Activated CD8-positive, alpha-beta memory T cell treated with anti-CD3 and anti-CD28 coated beads for 1 hour (primary cell): ENCODE measurements at places on chromosomes 4 and X.

- DNase-seq = no peak
These were observed 15.9 kb downstream of the PPARGC1A start for GRCh38 chr4:23873717-23874535.

DNA sequence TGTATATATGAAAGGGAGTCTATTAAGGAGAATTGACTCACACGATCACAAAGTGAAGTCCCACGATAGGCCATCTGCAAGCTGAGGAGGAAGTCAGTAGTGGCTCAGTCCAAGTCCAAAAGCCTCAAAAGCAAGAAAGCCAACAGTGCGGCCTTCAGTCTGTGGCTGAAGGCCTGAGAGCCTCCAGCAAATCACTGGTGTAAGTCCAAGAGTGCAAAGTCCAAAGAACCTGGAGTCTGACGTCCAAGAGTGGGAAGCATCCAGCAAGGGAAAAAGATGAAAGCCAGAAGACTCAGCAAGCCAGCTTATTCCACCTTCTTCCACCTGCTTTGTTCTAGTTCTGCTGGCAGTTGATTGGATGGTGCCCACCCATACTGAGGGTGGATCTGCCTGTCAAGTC lies 104.1 kb downstream of the IL1RAPL2 start:
- no peak for DNase-seq

GRCh38 chr4:80096175-80096850 lies 23.3 kb upstream of the ANTXR2 start:
- DNase-seq = no peak

- DNase-seq = no peak
These were observed 124.9 kb upstream of the CYSLTR1 start for GRCh38 chrX:78452356-78452755.

- no peak for DNase-seq
These were observed 167.9 kb downstream of the FBXW7 start for GRCh38 chr4:152368001-152368400.

DNA sequence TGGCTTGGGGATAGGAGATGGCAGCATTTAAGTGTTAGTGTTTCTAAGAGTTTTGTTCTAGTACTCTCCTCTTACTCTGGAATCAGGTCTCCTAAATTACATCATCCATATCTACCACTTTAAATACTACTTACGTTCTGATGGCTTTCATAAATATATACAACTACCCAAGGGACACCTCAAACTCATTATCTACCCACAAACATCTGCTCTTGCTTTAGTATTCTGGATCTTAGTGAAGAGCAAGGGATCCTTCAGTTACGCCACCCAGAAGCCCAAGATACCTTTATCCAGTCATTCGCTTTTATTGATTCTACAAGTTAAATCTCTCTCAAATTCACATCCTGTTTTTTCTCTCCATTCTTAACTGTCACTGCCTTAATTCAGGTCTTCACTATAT lies 7.0 kb downstream of the NUP54 start:
- no peak for DNase-seq

GRCh38 chrX:47581731-47582647 lies at the start of gene TIMP1:
TSS of gene TIMP1 (plus strand) at chrX:47582436. CDS start at chrX:47583416, 980 bp downstream.
- peak; percentile 55 for DNase-seq

GRCh38 chr4:124936427-124936826 lies 223.9 kb upstream of the ANKRD50 start:
- DNase-seq = no peak

- no peak for DNase-seq
These were observed 180.7 kb upstream of the PGRMC2 start for GRCh38 chr4:128468123-128468989.

DNA sequence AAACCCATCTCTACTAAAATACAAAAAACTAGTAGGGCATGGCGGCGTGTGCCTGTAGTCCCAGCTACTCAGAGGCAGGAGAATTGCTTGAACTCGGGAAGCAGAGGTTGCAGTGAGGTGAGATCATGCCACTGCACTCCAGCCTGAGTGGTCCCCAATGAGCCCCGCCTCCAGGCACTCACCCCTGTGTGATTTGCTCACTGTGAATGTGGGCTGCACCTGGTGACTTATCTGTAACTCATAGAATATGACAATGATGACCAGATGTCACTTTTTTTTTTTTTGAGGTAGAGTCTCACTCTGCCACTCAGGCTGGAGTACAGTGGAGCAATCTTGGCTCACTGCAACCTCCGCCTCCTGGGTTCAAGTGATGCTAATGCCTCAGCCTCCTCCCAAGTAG lies 49.0 kb upstream of the HOPX start:
- no peak for DNase-seq

GRCh38 chrX:38407126-38407525 lies 54.7 kb downstream of the OTC start:
- no peak for DNase-seq

DNA sequence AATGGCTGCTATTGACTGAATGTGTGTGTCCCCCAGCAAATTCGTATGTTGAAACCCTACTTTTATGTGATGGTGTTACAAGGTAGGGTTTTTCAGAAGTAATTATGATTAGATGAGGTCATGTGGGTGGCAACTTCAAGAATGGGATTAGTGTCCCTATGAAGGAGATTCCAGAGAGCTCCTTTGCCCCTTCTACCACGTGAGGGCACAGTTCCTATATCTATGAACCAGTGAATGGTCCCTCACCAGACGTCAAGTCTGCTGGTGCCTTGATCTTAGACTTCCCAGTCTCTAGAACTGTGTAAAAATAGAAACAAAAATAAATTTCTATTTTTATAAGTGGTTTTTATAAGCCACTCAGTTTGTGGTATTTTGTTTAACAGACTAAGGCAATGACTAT lies 1137.6 kb upstream of the IGFBP7 start:
- DNase-seq = no peak

- no peak for DNase-seq
These were observed 2.8 kb upstream of the SAP30 start for GRCh38 chr4:173367946-173368345.

- DNase-seq = no peak
These were observed 454 bp downstream of the BTC start for GRCh38 chr4:74793757-74794381.

GRCh38 chr4:129988957-129989356 lies 893.0 kb downstream of the C4orf33 start:
- no peak for DNase-seq

DNA sequence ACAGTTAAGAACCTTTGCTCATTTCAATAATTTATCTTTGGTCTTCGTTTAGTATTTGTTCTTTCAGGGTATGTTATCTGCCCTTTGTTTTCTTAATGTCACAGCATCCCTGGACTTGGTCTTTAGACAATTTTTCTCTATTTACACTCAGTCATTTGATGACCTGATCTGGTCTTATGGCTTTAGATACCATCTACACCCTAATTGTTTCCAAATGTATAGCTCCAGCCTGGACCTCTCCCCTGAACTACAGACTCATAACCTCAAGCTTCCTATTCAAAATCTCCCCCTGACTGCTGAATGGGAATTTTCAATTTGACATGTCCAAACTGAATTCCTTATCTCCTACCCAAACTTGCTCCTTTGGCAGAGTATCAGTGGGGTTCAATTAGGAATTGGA lies 3.7 kb upstream of the SUPT20HL2 start:
- DNase-seq = no peak

- no peak for DNase-seq
These were observed 113.2 kb upstream of the RBPJ start for GRCh38 chr4:26207631-26208030.

DNA sequence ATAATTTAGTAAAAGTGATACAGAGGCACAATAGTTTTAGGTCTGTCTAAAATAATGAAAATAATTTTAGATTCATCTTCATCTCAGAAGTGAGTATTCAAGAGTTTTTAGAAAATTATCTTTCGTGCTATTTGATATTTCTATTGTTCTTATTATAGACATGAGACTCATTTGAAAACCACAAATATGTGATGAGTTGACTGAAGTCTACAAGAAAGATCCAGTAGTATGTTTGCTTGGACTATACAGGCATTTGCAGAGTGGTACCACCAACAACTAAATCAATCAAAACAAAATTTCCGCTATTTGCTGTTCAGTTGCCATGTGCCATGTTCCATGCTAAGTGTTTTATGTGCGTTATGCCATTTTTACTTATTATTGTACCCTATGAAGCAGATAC lies 1318.5 kb downstream of the STIM2 start:
- no peak for DNase-seq

DNA sequence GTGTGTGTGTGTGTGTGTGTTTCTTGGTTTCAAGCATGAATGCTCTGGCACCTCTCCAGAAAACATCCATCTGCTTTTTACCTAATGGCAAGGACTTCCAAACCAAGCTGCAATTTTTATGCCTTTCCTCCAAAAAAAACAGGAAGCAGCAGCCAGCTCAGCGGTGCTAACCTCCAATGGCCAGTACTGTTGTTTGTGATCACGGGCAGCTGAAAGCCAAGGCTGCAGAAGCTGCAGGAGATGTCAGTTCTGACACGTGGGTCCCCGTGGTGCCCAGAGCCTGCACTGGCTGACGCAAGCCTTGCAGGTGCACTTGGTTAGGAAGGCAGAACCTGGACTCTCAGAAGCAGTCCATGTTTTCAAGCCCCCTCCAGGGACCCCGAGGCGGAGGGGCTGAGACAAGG lies 313.6 kb upstream of the DDX53 start:
- DNase-seq = no peak

GRCh38 chrX:42948723-42949657 lies 171.0 kb upstream of the PPP1R2C start:
- no peak for DNase-seq

DNA sequence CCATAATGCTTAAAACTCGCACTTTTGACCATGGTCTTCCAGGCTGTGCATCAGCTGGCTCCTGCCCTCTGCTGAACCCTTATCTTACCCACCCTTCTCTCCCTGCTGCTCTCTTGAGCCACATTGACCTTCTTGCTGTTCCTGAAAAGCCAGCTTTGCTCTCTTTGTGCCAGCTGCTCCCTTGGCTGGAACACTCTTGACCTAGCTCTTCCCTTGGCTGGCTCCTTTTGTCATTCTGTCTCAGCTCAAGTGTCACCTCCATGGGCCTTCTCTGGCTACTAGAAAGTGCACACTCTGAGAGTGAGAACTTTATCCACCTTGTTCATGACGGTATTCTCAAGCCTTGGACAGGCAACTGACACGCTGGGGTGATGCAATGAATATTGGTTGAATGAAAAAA lies 112.1 kb downstream of the MGST2 start:
- no peak for DNase-seq

DNA sequence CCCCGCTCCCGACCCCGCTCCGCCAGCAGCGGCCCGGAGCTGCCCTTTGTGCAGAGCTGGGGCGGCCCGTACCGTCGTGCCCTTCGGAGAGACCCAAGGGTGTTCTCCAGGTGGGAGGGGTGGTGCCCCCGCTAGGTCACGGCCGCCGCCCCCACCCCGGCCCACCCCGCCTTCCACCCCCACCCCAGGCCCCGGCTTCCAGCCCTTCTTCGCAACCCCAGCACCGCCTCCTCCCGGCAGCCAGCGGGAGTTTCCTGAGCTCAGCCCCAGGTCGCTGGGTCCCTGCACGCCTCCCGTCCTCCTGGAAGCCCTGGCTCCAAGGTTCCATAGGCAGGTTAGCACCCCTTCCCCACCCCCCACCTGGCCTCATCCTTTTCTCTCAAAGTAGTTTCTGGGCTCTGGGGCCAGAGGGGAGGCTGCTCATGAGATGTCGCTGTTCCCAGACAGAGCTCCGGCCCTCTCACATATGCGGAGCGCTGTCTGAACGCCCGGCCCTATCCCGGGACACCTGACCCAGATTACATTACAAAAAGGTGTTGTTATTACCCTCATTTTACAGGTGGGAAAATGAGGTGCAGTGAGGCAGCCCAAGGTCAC lies 25.2 kb upstream of the FGFR3 start:
- no peak for DNase-seq

DNA sequence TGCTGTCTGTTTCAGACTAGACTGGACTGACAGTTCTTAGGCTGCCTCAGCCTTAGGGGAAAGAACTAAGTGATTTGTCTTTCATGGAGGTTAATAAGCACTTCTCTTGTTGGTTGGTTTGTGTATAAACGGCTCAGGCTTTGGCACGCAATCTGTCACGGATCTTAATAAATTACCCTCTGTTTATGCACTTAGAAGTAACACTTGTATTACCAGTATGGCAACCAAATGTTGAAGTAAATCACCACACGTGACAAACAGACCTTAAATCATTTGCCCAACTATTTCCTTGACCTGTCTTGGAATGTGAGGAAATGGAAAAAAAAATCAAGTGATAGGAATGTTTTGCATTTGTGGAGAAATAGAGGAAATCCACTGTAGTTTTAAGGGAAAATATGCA lies 69.9 kb downstream of the TEX13A start:
- no peak for DNase-seq

- no peak for DNase-seq
These were observed 183.3 kb downstream of the ZIC3 start for GRCh38 chrX:137749246-137749645.

GRCh38 chr4:182255441-182256190 lies 12.4 kb downstream of the TENM3 start:
- DNase-seq = no peak

GRCh38 chrX:47574076-47574546 lies 8.1 kb upstream of the TIMP1 start:
- no peak for DNase-seq

- DNase-seq = no peak
These were observed 30.9 kb upstream of the TENM3 start for GRCh38 chr4:182212211-182212761.

GRCh38 chrX:23978491-23978890 lies 48.5 kb downstream of the KLHL15 start:
- no peak for DNase-seq

- DNase-seq = peak; percentile 18
These were observed 70.1 kb downstream of the USP46 start for GRCh38 chr4:52588771-52589591.
